ENCODE measurements at places on chromosomes 5 and 9.

DNA sequence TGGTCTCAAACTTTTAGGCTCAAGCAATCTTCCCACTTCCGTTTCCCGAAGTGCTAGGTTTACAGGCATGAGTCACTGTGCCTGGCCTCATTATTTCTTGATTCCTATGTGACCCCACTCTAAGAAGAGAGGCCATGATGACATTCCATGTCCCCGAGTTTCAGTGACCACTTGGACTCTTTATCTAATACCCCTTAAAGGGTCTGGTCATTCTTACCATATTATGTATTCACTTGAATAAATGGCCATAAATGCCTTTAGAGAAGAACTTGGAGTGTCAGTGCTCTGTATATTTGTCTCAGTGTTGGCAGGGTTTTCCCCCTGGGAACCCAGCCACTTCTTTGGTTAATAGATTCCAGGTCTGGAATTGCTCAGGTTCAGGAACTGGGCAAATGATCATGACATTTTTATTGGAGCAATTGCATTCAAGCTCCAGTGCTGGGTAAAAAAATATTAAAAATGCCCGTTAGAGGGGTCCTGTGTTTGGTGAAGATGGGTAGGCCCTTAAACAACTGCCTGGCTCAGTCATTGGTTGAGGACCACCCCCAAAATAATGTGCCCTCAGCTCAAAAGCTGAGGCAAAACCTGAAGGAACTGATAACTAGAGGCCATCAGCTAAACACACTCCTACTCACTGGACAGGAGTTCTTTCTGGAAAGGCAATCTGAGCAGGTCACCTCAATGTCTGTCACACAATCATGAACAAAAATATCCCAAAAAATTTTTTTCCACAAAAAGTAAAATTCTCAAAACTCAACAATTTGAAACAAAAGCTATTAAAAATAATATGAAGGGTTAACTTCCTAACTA lies 186.6 kb upstream of the ZNF608 start:
- DNase-seq, result no peak

- DNase-seq, result no peak
Observed at GRCh38 chr9:114894609-114895433, 35.6 kb downstream of the TNFSF8 start.

GRCh38 chr5:174755106-174755505 lies 30.7 kb downstream of the MSX2 start:
- no peak for DNase-seq

- no peak for DNase-seq
Observed at GRCh38 chr9:28045051-28045450, 471.8 kb upstream of the C9orf72 start.

- peak; percentile 82 for DNase-seq
Observed at GRCh38 chr9:126719618-126720031, 85.2 kb upstream of the ZBTB43 start.

GRCh38 chr9:78479441-78479840 lies 182.5 kb downstream of the PSAT1 start:
- no peak for DNase-seq

GRCh38 chr5:11903614-11904264 lies 507 bp downstream of the CTNND2 start:
- DNase-seq, result no peak

Measured in activated CD4-positive, alpha-beta T cell treated with anti-CD3 and anti-CD28 coated beads, Interleukin-2, amount 50 U/mL, for 4 hours (primary cell).